ENCODE measurements at places on chromosomes 5 and 9. TPM values are rescaled to one million over a fixed set of nuclear protein-coding genes. Genes with fewer than 3 reads are reported as not detected.

The C1QTNF3 gene
- 3.6 TPM for total RNA-seq

The GMCL2 gene
- not detected for total RNA-seq

The CYLC2 gene
- not detected for total RNA-seq

The KCNT1 gene
- total RNA-seq: not detected

The RMI1 gene
- total RNA-seq: 1.1 TPM

The ACOT12 gene
- not detected for total RNA-seq

The MSANTD3 gene
- total RNA-seq: 10.2 TPM

The LSM11 gene
- total RNA-seq: 0.65 TPM

The CDH18 gene
- total RNA-seq: not detected

The PCDHA13 gene
- total RNA-seq: not detected

The FPGS gene
- total RNA-seq: 91.9 TPM

The CD74 gene
- total RNA-seq: 401 TPM

The OGN gene
- not detected for total RNA-seq

The SLCO6A1 gene
- not detected for total RNA-seq

The ITGA2 gene
- not detected for total RNA-seq

The PPP3R2 gene
- total RNA-seq: not detected

The CNTNAP3 gene
- total RNA-seq: not detected
